Left renal pelvis (tissue), 4 donors: ENCODE measurements at places on chromosomes 12 and 14. TPM values are rescaled to one million over a fixed set of nuclear protein-coding genes. Genes with fewer than 3 reads are reported as not detected.

The TDRD9 gene
- polyA plus RNA-seq = 1.0 TPM

The ZNF605 gene
- polyA plus RNA-seq = 30.6 TPM

The KCNA1 gene
- 0.06 TPM for polyA plus RNA-seq

The SLCO1C1 gene
- polyA plus RNA-seq = 0.47 TPM

DNA sequence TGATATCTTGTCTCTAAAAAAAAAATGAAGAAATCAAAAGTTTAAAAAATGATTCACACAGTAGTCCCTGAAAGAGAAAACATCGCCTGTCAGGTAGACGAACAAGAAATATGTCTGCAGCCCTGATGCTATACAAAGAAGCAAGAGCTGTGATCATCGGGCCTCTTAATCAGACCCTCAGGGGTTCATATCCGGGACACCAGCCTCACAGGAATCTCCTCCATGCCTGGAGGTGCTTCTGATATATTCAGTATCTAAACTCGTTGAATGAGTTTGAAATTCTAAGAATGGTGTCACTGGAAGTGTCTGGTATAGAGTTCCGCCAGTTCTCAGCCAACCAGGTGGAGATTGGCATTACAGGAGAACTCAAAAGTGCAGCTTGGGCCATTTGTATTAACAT lies 64.7 kb downstream of the KSR2 start:
- DNase-seq = no peak

GRCh38 chr12:48305190-48305589 lies 45.5 kb downstream of the ZNF641 start:
- no peak for DNase-seq

DNA sequence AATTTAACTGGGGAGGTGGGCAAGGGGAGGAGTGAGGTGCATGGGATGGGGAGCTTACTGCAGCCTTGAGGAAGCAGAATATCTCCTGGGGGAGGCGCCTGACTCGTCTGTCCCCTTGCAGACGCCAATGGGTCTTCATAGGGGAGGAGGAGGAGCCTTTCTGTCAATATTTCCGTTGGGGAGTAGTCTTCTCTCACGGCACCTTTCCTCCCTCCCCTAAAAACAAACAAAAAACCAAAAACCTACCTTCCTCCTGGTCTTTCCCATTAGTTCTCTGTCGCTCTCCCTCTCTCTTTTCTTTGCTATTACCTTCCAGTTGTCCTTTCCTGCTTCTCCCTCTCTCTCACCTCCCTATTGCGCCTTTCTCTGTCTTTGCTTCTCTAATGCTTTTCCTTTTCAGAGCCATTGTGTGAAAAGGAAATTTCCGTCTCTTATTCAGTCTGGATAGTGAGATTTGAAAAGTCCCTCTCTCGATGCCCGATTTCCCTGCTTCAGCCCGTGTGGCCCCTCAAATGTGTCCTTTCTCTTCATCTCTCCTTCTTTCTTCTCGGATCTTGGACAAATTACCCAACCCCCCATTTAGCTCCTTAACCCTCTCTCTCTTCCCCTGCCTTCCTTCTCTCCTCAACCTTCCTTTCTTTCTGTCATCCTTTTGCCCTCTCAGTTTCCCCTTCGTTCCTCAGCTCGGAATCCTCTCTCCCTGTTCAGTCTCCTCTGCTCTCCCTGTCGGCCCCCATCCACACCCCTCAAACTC lies 5.9 kb downstream of the GPR84 start:
- no peak for DNase-seq

- DNase-seq = no peak
These were observed 92.3 kb downstream of the FOXN3 start for GRCh38 chr14:89324501-89325298.

- DNase-seq = no peak
These were observed 1275.7 kb upstream of the FLRT2 start for GRCh38 chr14:84254290-84254689.

DNA sequence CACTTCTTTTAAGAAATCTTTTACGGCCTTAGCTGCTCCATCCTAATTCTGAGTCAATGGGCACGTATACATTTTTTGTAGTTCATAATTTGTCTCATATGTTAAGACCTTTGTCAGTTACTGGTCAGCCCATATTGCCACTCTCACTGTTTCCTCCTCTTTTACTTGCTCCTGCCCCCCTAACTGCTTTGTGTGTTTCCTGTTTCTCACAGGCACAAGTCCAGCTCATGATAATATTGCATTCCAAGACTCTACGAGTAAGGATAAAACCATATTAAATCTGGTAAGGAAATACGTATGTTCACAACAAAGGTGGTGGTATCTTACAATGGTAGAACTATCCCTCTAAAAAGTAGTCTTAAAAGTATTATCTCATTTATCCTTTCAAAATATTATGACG lies 111.7 kb downstream of the DNAI7 start:
- DNase-seq = no peak

DNA sequence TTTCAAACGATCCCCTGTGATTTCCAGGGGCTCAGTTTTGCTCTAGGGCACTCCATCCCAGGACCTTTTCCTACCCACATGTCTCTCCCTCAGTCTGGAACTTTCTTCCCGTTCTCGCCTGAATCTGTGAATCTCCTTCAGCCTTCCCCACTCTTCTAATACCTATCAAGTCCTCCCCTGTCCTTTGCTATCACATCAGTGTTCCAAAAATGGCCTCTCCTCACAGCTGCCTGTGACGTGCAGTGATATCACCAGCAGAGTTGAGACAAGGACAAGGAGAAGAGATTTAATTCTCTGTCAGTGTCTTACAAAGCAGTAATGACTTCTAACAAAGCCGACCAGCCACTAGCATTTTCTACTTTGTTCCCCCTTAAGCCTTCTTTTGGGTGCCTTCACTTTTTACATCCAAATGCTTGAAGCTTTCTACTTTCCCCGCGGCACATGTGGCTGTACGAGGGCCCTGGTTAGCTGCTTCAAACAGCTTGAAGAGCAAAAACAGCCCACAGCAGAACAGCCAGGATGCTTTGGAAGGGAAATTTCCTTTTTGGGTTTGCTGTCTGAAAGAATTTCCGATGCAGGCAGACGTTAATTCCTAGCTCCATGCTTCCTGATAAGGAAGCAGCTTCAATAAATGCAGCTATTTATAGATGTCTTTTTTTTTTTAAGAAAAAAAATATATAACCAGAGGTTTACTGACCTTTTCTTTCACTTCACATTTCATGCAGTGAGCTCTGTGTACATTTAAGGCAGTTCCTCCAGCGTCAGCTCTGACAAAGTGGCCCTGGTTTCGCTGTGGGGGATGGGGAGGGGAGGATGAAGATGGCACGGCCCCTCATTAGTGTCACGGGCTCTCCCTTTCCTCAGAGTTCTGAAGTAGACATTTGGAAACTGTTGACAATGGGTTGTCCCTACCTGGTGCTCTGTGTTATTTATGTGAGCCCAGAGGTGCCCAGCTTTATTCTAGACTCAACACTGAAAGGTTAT lies 109.3 kb downstream of the ETV6 start:
- no peak for DNase-seq

DNA sequence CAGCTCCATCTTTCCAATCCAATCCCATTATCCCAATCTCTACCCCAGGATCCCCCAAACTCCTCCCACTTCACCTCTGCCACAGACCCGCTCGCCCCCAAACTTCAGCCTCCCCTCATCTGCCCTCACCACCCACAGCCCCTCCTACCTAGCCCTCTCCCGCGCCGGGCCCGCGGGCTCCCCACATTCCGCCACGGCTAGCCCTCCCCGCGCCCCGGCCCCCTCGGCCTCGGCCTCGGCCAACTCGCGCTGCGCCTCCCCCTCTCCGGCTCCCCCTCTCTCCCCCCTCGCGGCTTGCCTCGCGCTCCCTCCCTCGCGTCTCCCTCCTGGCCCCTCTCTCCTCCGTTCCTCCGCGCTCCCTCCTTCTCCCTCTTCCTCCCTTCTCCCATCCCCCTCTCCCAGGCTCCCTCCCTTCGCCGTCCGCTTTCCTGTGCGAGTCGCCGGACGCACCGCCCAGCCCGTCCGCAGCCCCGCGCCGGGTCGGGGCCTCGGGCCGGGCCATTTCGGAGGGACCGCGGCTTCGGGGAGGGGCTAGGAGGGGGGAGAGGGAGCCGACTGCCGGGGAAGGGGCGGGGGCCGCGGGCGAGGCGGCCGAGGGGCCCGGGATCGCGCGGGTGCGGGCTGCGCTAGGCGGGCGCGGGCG lies at the start of gene ATN1:
ATN1 (plus strand) TSS at position 581 of the 643 bp plus-strand sequence. CDS start 6,043 bp downstream, outside the sequence.
- peak; percentile 88 for DNase-seq

DNA sequence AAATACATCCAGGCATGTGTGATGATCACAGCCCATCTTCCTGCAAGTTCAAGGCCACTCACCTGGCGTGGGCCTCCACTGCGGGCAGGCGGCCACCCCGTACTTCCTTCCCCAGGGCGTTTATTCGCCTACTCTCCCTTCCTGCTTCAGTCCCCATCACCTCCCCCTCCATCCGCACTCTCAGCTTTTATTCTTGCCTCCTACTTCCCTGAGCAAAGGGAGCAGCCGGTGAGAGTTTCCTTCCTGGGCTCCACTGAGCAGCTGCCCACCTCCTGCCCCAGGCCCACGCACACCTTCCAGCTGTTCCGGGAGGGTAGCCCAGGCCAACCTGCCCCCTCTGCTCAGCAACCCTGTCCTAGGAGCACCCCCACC lies 4.1 kb downstream of the CYP46A1 start:
- DNase-seq = no peak

DNA sequence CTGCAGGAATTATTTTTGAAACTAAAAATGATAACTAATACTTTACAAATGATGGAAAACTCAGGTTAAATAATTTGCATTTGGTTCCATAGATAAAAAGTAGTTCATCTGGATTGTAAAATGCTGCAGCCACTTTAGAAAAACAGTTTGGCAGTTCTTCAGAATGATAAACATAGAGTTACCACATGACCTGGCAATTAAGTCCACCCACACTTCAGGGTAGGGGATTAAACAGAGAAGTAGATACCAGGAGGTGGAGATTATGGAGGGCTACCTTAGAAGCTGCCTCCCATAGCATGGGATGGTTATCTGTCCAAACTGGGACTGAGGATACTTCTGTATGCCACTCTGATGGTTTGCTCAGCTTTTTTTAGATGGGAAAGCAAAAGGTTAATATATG lies 22.2 kb downstream of the ARF6 start:
- no peak for DNase-seq

GRCh38 chr14:81414123-81414522 lies 14.0 kb upstream of the STON2 start:
- DNase-seq = no peak

DNA sequence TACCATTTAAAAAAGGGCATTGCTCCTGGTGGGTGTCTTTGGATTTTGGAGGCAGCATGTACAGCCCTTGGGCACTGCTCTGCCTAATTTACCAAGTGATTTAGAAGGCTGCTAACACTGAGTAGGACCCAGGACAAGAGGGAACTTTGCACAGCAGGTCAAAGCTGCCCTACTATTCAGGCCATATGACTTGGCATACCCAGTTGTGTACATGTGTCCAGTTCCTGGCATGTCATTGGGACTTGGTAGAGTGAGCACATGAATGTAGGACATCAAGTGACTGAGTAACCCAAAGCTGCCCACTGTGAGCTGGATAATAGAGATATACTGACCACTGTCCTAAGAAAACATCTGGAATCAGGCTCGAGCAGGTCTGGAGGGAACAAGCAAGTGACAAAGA lies 15.7 kb downstream of the CDKL1 start:
- DNase-seq = no peak

GRCh38 chr12:122227341-122227740 lies 1.5 kb upstream of the DIABLO start:
- no peak for DNase-seq

- DNase-seq = no peak
These were observed 16.0 kb upstream of the SLC38A2 start for GRCh38 chr12:46388427-46389021.

DNA sequence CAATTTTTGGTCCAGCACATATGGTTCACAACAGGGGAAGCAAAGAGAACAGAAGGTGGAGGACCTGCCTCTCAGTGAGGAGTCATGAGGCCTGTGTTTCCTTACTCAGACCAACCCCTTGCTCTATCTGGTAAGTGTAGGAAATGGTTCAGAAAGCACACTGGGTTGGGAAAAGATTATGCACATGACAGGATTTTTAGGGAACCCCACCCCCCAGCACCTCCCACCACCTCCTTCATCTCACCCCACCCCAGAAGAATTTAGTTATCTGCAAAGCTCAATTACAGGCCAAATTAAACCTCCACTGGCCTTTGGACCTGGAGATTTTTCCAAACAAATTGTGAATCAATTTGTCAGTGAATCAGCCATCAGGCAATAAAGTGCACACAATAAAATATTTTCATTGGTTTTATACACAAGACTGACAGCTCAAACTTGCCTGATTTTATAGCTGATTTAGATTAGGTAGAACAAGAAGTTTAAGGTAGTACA lies 132.8 kb downstream of the DACT1 start:
- no peak for DNase-seq

GRCh38 chr12:31019561-31019960 lies 54.1 kb upstream of the DDX11 start:
- no peak for DNase-seq

DNA sequence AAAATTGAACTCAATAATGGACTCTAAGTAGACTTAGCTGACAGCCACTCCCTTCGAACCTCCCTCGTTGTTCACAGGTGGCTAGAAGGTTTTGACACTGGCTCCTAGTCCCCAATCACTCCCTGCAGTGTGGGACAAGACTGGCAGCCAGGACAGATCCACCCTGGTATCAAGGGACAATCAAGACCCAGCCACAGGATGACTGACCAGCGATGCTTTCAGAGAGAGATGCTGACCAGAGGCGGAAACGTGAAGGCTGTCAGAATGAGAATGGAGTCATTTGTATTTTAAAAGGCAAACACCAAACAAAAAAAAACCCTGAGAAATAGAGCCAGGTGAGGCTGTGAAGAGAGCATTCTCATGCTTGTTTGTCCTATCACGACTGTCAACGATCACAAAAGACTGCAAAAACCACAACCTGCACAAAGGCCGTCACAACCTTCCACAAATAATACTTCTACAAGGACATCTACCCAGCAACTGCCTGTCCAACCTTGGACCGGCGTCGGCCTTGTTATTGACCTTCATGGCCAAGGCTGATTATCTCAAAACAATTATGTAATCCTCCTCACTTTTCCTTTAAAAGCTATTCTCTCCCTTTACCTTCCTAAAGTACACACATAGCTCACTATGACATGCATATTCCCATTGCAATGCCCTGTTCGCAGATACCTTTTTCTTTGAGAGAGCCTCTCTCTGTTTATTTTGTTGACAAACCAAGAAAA lies 13.2 kb downstream of the EIF5 start:
- no peak for DNase-seq

DNA sequence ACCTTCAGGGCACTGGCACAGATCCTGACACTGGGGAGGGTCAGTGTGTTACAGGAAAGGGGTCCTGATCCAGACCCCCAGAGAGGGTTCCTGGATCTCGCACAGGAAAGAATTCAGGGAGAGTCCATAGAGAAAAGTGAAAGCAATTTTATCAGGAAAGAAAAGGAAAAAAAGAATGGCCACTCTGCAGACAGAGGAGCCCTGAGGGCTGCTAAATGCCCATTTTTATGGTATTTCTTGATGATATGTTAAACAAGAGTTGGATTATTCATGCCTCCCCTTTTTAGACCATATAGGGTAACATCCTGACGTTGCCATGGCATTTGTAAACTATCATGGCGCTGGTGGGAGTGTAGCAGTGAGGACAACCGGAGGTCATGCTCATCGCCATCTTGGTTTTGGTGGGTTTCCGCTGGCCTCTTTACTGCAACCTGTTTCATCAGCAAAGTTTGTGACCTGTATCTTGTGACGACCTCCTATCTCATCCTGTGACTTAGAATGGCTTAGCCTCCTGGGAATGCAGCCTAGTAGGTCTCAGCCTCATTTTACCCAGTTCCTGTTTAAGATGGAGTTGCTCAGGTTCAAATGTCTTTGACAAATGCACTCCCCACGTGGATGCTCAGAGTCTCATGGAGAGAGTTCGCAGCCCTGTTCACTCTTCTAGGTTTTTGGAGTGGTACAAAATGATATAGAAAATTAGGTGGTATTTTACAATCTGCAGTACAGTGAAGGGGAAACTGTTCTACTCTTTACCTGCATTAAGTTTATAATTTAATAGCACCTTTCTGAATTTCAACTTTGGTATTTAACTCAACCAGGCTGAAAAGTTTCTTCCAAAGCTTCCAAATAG lies 1363.7 kb upstream of the TMEM132C start:
- no peak for DNase-seq
